Left renal pelvis (tissue), 4 donors: ENCODE measurements at places on chromosomes 6 and 20.

- DNase-seq = no peak
These were observed 15.6 kb upstream of the RSPO3 start for GRCh38 chr6:127102859-127103258.

DNA sequence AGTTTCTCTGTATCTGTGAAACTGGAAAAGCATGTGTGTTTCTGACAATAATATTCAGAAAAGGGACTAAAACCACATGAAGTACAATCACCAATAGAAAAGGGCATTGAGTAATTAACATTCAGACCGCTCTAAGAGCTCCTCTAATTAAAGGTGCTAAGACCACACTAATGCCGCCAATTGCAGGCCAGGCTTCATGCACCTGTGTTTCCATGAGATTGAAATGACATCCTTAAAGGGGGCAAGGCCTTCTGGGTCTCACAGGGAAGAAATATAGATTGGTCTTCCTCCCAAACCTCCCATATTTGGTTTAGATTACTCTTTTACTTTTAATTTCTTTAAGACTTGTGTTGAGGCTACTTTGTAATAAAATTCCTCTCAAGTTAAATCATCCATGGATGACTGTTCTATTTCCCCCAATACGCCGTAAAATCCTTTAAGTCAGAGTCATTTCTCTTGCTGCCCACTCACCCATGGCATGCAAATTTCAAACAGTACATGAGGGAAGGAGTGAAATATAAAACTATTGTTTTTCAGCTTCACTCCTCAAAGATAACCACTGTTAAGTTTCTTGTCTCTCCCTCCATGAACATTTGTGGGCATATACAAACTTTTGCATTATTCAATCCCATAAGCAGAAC, 110.6 kb downstream of the UBE3D start:
- no peak for DNase-seq

DNA sequence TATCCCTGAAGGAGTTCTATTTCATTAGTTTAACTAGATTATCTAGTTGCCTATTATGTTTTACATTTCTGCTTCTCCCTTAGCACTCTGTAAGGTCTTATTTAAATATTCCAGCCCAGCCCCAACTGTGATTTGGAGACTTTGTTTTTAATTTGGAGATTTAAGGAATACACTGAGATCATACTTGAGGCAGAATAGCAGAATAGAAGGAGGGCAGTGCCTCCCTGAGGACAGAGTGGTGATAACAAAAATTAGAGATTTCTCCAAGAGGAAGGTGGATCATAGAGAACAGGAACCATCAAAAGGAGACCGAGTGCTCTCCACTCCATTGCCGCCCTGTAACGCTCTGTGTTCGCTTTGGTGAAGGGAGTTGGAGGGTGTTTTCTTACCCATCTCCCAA, 14.8 kb upstream of the CD164 start:
- no peak for DNase-seq

GRCh38 chr6:143160015-143160414, 99.3 kb downstream of the AIG1 start:
- no peak for DNase-seq

DNA sequence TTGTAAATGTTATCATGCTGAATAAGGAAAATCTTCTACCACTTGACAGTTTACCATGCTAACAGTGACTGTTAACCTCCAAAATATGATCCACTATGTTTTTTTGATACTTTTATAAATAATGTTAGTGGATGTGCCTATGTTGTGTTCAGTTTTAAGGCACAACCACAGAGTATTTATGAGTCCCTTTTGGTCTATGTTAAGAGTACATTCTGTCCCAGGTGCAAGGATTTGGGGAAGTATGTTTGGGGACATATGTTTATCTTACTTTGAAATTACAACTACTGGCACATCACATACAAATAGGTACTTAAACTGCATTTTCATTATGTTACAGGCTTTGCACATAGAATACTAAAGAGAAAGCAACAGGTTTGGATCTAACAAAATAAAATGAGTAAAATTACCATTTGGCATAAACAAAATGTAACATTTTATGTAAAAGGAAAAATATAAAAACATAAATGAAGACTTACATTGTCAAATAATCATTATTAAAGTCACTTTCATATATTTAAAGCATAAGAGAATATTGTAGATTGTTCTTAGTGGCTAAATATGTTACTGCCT, 71.2 kb downstream of the SESN1 start:
- no peak for DNase-seq

DNA sequence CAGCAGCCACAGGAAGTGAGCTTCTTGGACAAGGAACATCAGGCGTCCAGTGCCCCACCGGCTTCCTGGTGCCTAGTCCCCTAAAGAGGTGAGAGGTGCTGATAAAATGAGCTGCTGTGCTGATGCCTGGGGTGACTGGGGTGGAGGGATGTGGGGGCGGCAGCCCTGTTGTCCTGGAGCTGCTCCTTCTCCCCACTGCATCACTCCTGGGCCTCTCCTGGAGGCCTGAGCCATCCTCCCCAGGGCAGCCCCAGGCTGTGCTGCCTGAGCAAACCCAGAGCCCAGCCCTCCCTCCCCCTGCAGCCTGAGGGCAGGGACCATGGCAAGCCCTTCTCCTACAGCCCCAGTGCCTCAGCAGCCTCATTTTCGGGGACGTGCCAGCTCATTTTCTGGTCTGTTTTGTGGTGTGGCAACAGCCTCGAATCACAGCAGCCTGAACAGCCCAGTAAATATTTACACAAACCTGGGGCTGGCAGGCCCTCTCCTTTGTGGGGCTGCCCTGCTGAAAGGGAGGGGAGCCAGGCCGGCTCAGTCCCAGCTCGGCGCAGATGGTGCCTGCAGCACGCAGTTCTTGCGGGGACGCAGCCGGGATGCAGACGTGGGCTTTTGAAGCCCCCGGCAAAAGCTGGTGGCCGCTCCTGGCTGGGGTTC, 259.9 kb downstream of the DLL1 start:
- no peak for DNase-seq

DNA sequence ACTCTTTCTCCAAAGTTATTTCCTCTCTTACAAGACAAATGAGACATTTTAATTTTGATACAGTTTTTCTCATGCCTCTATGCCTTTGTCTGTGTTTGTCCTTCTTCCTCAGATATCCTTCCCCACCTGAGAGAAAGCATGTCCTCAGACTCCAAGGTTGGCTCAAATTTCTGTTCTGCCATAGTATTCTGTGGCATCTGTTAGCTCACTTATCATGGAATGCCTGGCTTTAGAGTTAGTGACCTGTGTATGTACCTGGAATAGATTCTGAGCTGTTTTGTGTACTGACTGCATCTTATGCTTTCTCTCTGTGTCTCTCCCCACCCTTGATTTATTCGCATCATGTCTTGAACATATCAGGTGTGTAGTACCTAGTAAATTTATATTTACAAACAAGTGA, 90.0 kb downstream of the CENPW start:
- DNase-seq = no peak

DNA sequence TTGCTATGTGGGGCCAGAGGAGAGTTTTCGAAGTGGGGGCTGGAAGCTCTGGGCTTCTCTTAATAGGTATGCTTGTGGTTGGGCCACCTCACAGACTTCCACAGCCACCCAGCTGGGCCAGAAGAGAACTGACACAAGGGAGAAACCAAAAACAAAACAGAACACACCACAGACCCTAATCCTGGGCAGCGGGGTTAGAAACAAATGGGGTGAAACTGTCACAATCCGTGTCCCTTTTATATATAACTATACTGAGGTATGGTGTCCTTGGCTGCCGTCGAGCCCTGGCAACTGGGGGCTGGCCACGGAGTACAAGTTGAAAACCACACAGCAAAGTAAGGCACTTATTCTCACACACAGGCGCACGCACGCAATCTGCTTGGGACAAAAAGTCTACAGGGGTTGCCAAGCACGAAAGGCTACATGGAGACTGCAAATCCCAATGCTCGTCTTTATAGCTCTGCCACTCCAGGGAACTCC, 78.3 kb downstream of the TRAM2 start:
- DNase-seq = no peak

- no peak for DNase-seq
These were observed 115.9 kb downstream of the DLL1 start for GRCh38 chr6:170174771-170175643.

GRCh38 chr6:5730585-5731263, 276.0 kb downstream of the NRN1 start:
- no peak for DNase-seq

DNA sequence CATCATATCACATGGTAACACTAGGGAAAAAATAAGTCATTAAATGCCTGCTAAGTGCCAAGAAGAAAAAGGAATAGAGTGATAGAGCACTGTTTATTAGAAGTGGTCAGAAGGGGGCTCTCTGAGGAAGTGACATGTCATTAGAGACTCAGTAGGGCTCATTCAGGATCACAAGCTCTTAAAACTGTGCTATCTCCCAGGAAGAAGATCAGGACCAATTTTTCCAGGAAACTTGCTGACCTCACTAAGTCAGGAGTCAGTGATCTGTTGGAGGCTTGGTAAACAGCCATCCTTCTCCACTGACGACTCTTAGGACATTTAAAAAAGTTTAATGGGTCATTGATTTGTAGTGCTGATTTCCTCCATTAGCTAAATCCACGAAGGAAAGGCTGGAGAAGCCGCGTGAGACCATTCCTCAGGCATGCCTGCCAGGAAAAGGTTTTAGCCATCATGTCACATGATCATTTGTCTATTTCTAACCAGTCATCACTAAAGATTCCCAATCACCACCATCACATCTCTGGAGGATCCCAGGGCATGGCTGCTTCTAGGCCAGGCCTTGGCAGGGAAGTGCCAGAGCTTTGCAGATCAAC, 5.9 kb upstream of the PTPN1 start:
- no peak for DNase-seq

- no peak for DNase-seq
These were observed 30.4 kb downstream of the HECA start for GRCh38 chr6:139165324-139165723.

DNA sequence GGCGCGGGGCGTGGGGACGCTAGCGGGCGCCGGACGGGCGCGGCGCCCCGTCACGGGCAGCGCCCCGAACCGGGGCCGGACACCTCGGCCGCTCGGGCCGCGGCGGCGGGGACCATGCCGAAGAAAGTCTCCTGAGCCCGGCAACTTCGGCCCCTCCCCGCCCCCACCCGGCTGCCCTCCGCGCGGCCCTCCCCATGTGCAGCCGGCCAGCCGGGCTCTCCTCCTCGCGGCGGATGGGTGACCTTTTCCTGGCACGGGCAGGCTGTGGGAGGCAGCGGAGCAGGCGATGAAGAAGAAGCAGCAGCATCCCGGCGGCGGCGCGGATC, 278 bp downstream of the UST start:
- no peak for DNase-seq

DNA sequence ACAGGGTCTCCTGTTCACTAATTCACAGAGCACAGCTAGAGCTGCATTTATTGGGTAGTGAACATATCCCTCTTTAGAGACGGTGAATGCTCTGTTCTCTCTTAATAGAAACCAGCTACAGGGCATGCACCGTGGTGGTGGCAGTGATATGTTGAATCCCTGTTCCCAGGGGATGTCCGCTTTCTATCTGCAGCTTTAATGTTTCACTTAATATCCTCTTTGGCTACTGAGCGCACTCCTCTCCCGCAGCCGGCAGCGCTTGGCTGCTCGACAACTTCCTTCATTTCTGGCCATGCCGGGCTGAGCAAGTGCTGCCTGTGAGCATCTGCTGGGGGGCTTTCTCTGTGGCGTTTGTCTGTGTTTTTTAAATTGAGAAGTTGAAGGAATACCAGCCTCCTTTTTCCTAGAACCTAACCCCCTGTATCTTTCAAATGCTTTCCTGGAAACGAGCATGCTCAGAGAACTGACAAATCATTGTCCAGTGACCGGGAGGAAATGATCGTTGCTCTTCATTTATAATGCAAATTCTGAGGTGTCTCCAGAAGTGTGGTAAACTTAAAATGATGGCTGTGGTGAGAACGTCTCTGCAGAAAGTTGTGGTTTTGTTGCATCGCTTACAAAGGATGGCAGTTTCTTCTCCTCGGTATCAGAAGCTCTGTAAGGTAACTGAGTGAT, 297.9 kb downstream of the UTRN start:
- no peak for DNase-seq

- DNase-seq = no peak
These were observed 654.2 kb upstream of the MAP3K7 start for GRCh38 chr6:91240878-91241603.

GRCh38 chr6:38057994-38058393, 238.5 kb downstream of the ZFAND3 start:
- DNase-seq = no peak

GRCh38 chr6:44463728-44464450, 76.4 kb downstream of the CDC5L start:
- no peak for DNase-seq

DNA sequence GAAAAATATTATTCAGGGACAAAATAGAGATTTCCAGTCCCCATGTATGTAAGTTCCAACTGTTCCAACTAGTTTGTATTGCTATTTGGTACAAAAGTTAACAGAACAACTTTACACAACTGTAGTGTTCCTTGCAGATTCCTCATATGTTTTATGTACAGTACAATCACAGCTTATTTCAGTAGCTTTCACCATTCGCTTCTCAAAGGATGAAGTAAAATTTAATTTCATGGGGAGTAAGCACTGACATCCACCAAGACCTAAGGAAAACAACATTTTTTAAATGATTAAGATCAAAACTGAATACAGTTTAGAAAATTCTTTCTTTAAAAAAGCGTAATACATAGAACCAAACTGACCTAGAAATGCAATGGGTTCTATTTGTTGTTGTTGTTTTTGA, 24.6 kb downstream of the ZNF217 start:
- no peak for DNase-seq

DNA sequence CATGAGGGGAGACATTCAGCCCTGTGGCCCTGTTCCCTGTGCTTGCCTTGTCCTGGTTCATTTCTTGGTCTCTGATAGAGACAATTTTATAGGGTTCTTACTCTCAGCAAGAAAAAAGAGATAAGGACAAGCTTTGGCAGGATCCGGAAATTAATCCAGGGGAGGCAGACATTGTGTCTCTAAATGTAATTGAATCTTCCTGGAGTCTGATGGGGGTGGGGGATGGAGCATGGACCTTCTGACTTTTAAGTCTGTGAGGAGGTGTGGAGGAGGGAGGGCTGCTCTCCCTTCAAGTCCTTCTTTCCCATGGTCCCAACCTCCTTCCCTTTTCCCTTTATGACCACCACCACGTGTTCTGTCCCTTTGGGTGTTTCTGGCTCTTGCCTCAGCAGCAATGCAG, 512.7 kb downstream of the DHX35 start:
- DNase-seq = no peak

DNA sequence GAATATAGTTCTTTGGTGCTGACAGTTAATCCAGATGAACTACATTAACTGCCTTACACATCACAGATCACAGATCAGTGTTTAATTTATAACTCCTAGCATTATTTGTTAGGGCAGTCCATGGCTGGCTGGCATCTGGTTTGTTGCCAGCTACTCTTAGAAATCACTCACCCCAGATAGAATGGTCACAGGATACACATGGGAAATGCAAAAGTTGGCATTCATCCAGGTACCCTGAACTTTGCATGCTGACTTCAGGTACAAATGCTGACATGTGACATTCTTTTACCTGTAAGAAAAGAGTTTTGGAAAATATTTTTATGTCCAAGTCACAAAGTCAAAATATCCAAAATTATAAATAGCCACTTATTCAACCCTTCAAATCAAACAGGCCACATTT, 20.2 kb downstream of the FBXL4 start:
- no peak for DNase-seq
